Stimulated activated CD4-positive, alpha-beta T cell treated with anti-CD3 and anti-CD28 coated beads, Interleukin-15, amount 100 ng/mL, for 1 hour (primary cell): ENCODE measurements at places on chromosomes 3 and 15.

DNA sequence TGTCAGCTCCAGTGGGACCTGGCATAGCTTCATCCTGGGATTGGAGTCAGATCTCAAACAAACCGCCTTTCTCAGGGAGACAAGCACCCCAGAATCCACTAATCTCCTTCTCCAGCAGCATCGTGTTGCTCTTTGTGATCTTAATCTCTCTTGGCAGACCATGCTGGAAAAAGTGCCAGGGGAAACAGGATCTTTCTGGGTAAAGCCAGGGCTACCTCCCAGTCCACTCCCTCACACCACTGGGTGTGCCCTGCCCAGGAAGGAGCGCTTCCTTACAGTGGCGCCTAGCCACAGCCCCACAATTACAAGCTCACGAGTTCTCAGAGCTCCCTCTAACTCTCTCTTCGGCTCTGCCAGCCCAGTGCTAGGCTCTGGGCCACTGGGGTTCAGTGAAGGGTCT is 32.2 kb downstream of the RPLP1 start:
- no peak for DNase-seq

GRCh38 chr3:12630292-12630691 is 33.6 kb downstream of the RAF1 start:
- DNase-seq: no peak

GRCh38 chr3:27646896-27647295 is 75.2 kb downstream of the EOMES start:
- DNase-seq: no peak

- DNase-seq: no peak
Measured at GRCh38 chr3:184712248-184713039, 580 bp upstream of the MAGEF1 start.

- DNase-seq: no peak
Measured at GRCh38 chr3:39569095-39569494, 101.6 kb downstream of the MOBP start.

DNA sequence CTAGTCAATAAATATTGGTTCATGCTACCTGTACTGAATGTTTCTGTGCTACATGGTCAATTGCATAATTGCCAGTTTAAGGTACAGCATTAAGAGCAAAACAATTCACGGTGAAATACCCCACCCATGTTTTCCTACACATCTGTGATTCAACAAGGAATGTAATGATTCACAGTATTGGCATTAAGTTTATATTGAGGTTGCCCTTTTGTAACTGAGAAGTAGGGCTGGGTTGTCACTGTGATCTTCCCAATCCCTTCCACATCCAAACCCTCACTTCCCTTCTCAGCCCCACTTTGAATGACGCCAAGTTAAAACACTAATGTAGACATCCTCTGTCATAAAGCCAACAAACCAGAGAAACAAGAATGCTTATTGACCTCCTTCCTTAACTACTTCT is 112.0 kb upstream of the TJP1 start:
- no peak for DNase-seq

GRCh38 chr3:63450023-63450422 is 171.9 kb downstream of the SYNPR start:
- no peak for DNase-seq

DNA sequence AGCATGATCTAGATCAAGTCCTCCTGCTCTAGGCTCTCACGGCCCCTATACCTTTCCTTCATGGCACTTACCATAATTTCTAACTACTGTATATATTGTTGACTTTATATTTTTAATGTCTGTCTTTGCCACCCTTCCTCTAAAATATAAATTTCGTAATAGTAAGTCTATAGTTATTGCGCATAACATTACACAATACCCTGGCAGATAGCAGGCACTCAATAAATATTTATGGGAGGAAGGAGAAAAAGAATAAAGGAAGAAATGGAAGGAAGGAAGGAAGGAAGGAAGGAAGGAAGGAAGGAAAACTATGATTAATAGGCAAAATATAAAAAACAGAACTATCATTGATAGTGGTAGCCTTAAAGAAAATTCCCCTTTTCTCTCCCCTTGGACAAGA is 190.3 kb upstream of the LMCD1 start:
- no peak for DNase-seq

DNA sequence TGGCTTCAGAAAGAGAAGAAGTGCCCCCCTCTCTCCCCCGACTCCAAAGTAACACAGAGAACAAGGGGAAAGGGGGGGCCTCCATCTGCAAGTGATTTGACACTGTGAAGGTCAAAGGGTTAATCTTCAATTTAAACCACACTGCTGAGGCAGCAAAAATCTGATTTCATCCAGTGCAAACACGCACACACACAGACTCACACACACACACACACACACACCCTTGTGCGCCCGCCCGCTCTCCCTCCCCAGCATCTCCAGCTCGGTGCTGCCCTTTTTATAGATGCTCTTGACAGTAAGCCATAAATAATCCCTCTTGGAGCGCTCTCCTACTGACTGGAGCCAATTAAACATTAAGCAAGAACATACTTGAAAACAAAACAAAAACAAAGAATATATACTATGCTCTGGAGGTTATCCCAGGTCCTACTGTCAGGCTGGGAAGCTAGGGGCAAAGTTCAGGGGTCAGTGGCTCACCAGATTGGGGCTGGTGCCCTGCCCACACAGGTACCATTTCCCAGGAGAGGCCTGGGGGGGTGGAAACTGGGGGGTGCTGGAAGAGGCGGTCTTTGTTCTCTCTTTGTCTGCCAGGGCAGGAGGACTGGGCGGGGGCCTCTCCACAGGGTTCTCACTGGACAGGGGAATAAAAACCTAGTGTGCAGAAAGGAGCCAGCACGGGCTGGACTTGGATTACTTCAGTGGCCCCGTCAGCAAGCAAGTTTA is 16.3 kb downstream of the BMF start:
- no peak for DNase-seq

DNA sequence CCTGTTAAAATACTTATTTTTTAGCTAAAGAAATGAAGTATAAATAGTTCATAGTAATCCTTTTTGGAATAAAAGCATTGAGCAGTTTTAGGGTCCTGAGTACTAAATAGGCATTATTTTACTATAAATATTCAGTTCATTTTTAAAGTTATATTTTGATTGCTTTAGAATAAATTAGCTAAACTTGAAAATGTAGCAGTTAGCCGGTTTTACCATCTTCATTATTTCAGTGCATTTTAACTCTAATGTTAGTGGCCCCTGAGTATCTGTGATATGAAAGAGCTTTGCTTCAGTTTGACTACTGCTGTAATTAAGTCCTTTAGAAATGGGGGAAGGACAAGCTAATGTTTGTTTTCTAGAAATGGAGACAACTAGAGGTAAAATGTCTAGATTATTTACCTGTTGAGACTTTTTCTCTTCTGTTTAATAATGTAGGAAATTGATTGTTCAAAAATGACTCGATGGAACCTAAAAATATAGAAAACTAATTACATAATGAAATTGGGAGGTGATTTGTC is 3.6 kb downstream of the SMC4 start:
- no peak for DNase-seq

DNA sequence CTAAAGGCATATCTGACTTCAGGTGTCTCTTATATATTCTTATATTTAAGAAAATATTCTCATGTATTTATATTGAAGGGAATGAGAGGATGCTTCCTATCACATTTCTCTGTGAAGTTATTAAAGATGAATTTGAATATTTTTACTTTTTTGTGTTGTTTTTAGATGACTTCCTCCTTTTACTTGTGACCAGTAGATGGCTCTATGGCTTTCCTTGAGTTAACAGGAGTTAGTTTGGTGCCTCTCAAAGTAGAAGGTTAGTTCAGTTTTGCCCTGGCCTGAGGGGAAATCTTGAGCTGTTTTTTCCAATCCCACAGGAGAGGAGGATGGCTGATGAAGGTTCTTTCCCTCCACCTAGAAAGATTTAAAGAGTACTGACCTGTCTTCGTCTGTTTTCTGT is 80.7 kb downstream of the SQOR start:
- no peak for DNase-seq

- DNase-seq: no peak
Measured at GRCh38 chr3:142726017-142726416, 2.2 kb downstream of the TRPC1 start.

GRCh38 chr15:77012868-77013267 is 17.9 kb downstream of the PSTPIP1 start:
- no peak for DNase-seq

GRCh38 chr3:171533702-171534101 is 73.5 kb upstream of the TNIK start:
- no peak for DNase-seq

- DNase-seq: no peak
Measured at GRCh38 chr3:122407946-122408345, 7.9 kb downstream of the WDR5B start.

DNA sequence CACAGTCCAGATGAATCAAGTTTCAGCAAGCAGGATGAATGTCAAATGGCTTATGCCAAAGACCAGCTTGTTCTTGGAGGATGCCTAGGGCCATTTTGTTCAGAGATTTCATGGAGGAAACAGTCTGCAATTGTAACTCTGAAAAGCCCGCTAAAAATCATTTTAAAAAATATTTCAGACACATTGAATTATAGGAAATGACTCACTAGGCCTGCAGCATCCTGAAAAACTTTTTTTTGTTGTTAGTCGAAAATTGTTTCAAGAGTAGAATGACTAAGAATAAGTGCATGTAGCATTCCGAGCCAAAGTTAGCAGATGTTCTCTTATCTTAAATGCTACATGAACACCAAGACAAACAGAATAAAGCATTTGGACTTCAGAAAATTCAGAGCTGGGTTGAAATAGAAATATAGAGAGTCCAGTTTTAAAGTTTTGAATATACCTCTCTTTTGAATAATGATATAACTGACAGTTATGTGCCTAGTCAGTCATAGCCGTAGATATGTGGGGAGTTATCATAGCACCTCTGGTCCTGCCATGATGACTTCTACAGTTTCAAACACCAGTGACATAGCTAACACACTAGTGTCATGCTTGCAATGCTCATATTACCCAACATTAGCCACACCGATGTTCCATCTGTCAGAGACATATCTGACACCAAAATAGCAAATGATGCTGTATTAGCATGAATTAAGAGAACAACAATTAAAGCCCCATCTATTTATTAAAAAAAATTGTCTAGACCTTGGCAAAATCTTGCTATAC is 1462.8 kb upstream of the GBE1 start:
- DNase-seq: no peak

- DNase-seq: no peak
Measured at GRCh38 chr3:33982269-33982798, 183.9 kb downstream of the PDCD6IP start.

DNA sequence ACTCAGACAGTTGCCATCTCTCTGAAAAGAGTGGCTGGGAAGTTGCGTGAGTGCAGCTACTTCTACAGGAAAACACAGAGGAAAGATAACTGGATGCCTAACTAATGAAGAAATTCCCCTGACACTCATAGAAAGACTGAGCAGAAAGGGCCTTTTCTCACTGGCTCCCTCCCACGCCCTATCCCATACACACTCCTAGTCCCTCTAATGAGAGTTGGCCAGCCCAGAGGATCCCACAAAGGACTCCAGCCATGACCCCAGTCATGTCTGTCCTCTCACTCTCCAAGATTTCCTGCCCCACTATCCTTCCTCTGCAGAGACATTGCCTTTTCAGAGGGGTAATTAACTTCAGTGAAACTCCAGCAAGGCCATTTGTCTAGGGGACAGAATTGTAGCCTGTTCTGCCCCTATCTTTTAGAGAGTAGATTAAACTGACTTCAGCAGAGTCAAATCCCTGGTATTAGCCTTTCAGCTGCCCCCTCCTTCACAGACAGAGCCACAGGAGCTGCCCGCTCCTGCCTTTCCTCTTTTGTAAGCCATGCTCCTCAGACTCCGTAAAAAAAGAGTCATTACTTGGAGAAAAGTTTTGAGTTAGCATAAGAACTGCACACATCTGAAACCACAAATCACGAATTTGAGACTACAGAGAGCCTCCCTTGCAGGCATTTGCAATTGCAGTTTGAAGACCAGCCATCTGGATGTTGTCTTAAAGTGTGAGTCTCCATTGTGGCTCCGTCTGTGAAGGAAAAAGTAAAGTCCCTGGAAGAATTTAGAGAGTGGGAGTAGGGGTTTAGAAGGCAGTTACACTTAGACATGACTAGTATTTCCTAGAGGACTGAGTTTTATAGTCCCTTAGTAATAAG is 129.1 kb upstream of the SEMA6D start:
- DNase-seq: no peak

DNA sequence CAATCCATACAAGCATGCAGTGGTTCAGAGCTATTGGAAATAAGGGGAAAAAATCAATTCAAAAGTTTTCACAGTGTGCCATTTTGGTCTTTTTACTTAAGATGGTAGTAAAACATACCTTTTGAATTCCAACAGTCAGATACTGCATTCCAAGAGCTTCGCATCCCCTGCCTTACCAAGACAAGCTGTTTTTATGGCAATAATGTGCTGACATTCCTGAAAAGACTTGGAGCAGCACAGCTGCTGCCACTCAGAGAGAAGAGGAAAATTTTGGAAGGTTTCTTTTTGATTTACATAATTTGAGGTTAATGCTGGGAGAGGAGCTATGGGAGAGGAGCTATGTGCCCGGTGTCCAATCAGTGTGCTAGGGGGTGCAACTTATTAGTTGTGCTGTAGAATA is 148.3 kb downstream of the FEZF2 start:
- no peak for DNase-seq

DNA sequence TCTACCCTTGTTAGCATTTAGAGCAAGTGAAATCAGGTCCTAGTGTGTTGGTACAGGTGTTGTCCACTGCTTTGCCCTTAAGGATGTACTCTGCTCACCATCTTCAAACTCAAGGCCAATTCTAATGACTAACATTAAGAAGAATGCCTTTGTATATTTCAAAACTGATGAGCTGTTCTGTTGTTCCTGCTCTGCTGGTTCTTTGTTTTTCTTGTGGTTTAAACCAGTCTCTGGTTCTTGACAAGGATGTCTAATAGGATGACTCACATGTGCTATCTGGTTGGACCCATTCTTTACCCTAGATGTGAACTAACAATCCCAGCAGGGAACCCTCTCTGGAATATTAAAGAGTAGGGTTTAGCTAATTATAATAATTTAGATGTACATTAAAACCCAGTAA is 17.3 kb downstream of the ABHD5 start:
- no peak for DNase-seq

GRCh38 chr3:36132214-36132613 is 248.1 kb upstream of the STAC start:
- no peak for DNase-seq

DNA sequence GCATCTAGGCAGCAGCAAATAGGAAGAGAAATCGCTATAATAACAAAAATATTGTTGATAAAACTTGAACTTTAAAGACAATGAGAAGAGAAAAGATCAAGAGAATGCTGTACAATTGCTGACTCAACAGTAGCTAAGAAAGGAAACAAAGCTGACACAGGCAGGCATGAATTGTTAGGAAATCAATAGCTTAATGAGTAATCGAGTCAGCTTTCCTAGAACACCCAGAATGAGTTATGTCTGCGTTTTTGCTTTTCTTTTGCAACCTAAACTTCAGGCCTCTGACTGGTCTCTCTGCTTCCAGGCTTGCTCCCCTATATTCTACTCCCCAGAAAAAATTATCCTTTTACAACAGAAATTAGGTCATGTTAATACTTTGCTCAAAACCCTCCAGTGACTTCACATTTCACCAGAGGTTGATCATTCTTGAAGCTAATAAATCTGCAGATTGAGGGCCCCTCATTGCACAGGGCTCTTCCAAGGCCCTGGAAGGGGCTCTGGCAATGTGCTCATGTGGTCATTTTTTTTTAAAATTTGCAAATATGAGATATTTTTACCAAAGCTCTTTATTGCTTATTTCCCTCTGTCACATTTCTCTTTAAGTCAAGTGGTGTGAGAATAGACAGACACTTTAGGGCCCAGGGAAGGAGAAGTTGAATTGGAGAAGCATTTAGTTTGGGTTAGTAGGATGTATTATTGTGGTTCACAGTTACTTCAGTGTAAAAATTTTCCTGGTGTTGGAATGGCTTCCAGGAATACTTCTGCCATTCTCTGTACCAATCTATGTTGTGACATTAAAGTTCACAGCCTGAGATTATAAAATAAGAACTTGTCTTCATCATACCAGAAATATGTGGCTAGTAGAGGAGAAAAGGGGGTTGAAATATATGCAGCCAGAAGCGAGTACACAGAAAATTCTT is 116.3 kb downstream of the TMCO5A start:
- DNase-seq: no peak
